Stimulated activated CD8-positive, alpha-beta memory T cell treated with anti-CD3 and anti-CD28 coated beads, Interleukin-2, amount 100 ng/mL, for 1 hour (primary cell): ENCODE measurements at places on chromosomes 12 and 14.
A peak's percentile ranks its signal among the peaks of the same experiment; 100 is the strongest.

GRCh38 chr12:59850268-59850667 is 254.4 kb downstream of the SLC16A7 start:
- no peak for DNase-seq

DNA sequence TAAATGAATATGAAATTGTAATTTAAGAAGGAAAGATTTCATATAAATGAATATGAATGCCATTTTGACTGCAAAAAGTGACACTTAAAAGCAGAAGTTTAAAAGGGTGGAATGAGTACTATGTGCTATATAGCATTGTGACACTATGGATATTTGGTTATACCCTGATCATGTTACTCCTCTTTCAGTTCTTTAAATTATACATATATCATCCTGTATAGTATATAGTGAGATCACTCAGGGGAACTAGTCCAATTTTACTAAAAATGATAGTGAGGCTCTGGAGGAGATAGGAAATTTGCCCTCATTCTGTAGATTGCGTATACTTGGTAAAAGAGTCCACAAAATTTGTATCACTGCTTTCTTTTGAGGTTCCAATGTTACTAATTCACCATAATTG is 155.7 kb upstream of the BTG1 start:
- no peak for DNase-seq

GRCh38 chr14:105468621-105469241 is 5.9 kb upstream of the CRIP2 start:
- no peak for DNase-seq

DNA sequence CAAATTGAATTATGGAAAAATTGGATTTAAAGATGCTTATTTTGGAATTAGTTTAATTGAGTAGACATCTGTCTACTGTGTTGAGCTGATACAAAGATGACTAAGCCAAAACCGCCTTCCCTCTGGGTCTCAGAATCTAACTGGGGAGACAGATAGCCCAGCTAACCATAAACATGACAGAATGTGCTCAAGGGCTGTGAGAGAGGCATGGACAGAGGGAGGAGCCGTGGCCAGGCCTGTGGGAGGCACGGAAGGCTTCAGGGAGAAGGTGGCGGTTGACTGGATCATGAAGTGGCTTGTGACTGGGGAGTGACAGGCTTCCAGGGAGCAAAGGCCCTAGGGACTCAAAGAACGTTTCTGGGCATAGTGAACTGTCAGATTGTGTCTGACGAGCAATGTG is 74.6 kb downstream of the DACT1 start:
- no peak for DNase-seq

GRCh38 chr12:52213564-52214420 is 19.3 kb upstream of the KRT7 start:
- DNase-seq, result peak; percentile 17

- no peak for DNase-seq
These were observed 12.1 kb upstream of the EML1 start for GRCh38 chr14:99781091-99781490.

DNA sequence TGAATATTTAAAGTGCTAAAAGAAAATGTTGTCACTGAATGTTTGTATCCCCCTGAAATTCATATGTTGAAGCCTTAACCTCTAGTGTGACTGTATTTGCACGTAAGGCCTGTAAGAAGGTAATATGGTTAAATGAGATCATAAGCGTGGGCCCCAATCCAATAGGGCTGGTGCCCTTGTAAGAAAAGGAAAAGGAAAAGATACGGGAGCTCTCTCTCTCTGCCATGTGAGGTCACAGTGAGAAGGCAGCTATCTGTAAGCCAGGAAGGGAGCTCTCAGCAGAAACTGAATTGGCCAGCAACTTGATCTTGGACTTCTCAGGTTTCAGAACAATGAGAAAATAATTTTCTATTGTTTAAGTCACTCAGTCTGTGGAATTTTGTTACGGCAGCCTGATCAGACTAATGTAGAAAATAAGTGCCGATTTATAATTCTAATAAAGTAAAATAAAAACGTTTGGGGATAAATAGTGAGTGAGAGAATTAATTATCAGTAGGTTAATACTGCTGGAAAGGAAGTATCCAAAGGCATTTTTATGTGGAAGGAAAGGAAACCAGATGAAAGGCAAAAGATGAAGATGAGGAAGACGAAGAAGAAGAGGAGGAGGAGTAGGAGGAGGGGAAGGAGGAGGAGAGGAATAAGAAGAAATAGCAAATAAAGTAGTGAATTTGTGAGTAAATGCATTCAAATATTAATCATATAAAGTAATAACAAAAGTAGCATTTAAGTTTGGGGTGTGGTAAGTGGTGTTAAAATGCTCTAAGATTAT is 188.5 kb upstream of the KRR1 start:
- DNase-seq, result no peak
